ENCODE measurements at places on chromosomes 1 and 21. TPM values are rescaled to one million over a fixed set of nuclear protein-coding genes. Genes with fewer than 3 reads are reported as not detected.

- DNase-seq, result no peak
Measured at GRCh38 chr1:228983661-228984060, 248.4 kb downstream of the RHOU start.

DNA sequence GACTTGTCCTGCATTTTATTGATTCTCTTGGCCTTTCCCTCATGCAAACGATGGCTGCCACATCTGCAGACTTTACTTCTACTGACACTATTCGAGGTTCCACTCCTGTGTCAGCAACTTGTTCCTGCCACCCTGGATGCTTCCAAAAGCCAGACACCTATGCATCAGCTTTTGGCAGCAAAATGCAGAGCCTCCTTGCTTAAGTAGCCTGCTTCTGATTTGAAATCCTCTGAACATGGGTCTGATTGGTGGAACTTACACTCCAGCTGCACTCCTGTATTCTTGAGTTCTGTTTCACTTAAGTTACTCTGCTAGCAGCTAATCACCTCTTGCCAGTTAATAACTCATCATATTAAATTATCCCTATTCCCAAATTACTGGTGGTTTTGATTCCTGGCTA is 152.1 kb upstream of the FMN2 start:
- no peak for DNase-seq

DNA sequence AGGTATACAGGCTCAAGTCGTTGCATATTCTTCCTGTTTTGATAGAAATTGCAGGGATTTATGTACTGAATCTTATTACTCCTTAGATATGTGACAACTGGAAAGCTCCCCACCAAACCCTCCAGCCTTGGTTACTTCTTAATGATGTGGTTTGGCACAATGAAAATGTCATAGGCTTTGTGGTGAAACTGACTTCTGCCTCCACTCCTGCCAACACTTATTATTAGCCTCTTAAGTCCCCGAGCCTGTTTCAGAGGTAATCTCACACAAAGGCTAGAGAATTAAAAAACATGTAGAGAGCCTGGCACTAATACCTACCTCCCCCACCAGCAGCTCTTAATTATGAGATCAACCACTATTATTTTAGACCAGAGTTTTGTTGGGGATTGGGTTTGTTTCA is 4.2 kb downstream of the COX20 start:
- no peak for DNase-seq

GRCh38 chr1:101227837-101228236 is 9.0 kb upstream of the S1PR1 start:
- no peak for DNase-seq

C8A gene
- not detected for total RNA-seq

All from NCI-H460 (cell line).